ENCODE measurements at places on chromosomes 5 and 9.
A peak's percentile ranks its signal among the peaks of the same experiment; 100 is the strongest.

DNA sequence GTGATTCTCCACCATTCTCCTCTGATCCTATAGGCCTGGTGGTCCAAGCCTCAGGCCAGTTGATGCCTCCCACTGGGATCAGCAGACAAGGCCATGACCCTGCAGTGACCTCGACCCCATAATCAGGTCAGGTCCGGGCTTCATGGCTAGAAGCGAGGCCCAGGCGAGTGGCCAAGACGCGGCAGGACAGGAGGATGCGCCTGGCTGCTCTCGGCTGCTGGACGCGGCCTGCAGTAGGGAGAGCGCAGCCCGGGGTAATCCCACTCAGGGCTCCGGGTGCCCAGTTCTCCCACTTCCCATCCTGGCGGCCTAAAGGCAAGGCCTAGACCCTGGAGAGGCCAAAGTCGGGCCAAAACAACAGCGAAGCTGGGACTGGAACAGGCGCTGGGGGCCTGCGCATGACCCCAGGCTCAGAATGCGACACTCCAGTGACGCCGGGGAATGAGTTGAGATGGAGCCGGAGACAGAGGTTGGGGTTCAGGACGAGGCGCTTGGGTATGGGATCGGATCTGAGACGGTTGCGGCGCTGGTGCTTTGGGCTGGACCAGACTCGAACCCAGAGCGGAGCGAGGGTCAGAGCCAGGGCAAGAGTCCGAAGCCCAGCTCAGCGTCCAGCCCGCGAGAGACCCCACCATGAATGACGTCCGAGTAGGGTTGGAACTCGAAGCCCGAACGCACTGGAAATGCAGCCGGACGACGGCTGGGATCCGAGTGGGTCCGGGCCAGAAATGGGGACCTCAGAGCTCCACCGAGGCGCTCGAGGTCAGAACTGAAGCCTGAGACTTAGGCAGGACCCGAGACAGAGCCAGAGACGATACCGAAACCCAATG is 3.2 kb downstream of the LHX6 start:
- H3K27ac ChIP-seq: no peak overlapping the region
- no peak overlapping the region for H3K4me3 ChIP-seq
- no peaks in the 10 kb centered on the region for H3K36me3 ChIP-seq
- peaks cover 14% of the 10 kb centered on the region for H3K4me1 ChIP-seq
- no peak for DNase-seq

DNA sequence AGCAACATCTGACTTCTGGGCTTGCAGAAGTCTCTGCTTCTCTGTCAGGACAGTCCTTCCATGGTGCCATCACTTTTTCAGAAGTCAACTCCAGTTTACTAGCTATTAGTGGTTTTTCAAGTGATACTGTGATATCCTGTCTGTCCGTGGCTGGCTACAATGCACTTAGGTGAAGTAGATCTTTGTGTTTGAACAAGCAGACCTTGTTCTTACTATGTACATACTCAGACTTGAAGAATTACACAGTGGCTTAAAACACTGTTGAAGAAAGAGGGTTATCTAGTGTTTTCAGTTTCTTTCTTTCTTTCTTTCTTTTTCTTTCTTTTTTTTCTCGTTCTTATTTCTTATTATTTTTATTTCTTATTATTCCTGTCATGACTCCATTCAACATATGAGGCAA is 228.7 kb downstream of the NTRK2 start:
- no peak for DNase-seq
- no peak overlapping the region for H3K4me3 ChIP-seq
- H3K4me1 ChIP-seq: no peaks in the 10 kb centered on the region
- H3K27me3 ChIP-seq: no peaks in the 10 kb centered on the region
- no peak overlapping the region for H3K27ac ChIP-seq
- H3K36me3 ChIP-seq: peaks cover 2% of the 10 kb centered on the region

GRCh38 chr5:143521846-143522400 is 118.4 kb upstream of the NR3C1 start:
- H3K4me3 ChIP-seq: no peak overlapping the region
- no peaks in the 10 kb centered on the region for H3K36me3 ChIP-seq
- no peaks in the 10 kb centered on the region for H3K27me3 ChIP-seq
- no peaks in the 10 kb centered on the region for H3K4me1 ChIP-seq
- H3K27ac ChIP-seq: no peak overlapping the region
- DNase-seq: no peak

- H3K27me3 ChIP-seq: no peaks in the 10 kb centered on the region
- no peaks in the 10 kb centered on the region for H3K36me3 ChIP-seq
- DNase-seq: no peak
These were observed 303.7 kb upstream of the PAPPA start for GRCh38 chr9:115849679-115850412.

DNA sequence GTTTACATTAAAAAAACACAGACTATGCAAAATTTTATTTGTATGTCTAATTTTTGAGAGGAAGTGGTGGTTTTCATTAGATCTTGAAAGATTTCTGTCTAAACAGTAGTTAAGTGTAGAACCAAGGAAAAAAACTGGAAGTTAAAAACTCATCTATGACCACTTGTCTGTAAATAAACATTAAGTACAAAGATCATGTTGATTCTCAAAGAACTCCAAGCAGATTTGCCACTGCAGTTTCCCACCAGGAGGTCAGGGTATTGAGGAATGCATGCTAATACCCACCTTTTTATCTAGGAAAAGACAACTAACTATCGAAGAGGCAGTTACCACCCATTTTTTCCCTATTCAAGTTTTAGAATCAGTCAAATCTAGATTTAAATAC is 1.9 kb downstream of the STOM start:
- peak overlapping the region; percentile 93 for H3K4me3 ChIP-seq
- peaks cover 24% of the 10 kb centered on the region for H3K36me3 ChIP-seq
- DNase-seq: no peak
- no peaks in the 10 kb centered on the region for H3K27me3 ChIP-seq
- H3K4me1 ChIP-seq: peaks cover 45% of the 10 kb centered on the region
- H3K27ac ChIP-seq: peak overlapping the region; percentile 88

DNA sequence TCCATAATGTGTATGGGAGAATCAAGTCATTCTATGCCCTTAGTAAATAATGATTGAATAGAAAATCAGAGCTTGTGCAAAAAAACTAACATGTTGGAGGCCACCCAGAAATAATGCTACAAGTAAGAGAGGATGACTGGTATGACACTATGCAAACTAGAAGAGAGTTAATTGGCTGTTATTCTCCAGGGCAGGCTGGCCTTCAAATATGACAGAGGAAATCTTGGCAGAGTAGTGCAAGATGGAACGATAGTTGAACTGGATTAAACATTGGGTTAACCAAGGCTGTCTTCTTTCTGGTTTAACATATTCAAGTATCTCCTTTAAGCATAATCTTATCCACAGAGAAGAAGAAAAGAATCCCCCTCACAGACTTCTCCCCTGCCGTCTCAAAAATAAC is 196.1 kb downstream of the MPDZ start:
- no peak for DNase-seq
- no peaks in the 10 kb centered on the region for H3K27me3 ChIP-seq
- H3K27ac ChIP-seq: no peak overlapping the region
- H3K36me3 ChIP-seq: no peaks in the 10 kb centered on the region
- H3K4me1 ChIP-seq: no peaks in the 10 kb centered on the region

DNA sequence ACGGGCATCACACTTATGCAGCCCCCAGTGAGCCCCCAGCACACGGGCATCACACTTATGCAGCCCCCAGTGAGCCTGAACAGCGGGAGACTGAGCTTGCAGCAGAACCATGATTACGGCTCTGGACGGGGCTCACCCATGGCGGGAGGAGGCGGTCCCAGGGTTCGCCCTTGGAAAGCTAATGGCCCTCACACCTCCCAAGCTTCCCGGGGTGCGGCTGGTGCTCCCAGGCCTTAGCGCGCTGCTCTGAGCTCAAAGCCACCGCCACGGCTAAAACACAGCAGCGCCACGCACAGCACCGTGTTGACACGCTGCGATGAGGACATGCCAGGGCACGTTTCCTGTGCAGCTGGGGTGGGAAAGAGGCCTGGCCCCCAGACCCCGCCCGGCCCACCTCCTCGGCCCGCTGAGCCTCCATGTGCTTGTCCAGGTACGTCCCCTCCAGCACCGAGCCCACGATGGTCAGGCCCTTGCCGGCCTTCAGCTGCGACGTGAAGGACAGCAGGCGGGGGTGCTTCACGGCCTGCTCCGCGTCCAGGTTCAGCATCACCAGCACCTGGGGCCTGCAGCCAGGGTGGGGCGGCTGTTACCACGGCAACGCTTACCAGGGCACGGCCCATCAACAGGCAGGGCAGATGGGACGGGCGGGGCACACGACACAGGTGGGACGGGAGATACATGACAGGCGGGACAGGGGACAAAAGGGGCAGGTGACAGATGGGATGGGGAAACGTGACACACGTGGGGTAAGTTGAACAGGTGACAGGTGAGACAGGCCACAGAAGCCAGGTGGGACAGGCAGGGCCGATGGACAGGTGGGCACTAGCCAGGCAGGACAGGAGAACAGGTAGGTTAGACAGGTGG is 38.4 kb downstream of the SLC12A7 start:
- no peak overlapping the region for H3K4me3 ChIP-seq
- H3K4me1 ChIP-seq: no peaks in the 10 kb centered on the region

DNA sequence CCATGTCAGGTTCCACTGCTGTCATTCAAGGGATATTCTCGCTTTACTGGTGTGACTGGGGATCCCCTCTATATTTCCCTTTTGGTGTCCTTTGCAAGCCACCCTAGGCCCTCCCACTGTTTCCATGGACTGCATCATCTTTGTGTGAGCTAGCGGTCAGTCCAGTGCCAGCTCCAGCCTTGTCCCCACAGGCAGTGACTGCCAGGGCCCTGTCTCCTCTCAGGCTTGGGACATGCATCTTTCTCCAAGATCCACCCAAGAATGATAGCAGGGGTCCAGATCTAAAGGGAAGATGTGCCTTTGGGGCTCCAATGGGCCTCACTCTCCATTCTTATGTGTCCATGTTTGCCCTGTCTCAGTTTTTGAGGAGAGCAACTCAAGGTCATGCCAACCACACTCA is 37.8 kb upstream of the NXNL2 start:
- no peaks in the 10 kb centered on the region for H3K36me3 ChIP-seq
- H3K4me3 ChIP-seq: no peak overlapping the region
- no peak overlapping the region for H3K27ac ChIP-seq
- no peaks in the 10 kb centered on the region for H3K4me1 ChIP-seq

GRCh38 chr5:153136910-153137614 is 353.4 kb upstream of the GRIA1 start:
- DNase-seq: no peak
- no peaks in the 10 kb centered on the region for H3K4me1 ChIP-seq
- H3K27me3 ChIP-seq: no peaks in the 10 kb centered on the region
- no peaks in the 10 kb centered on the region for H3K36me3 ChIP-seq
- no peak overlapping the region for H3K27ac ChIP-seq
